Diencephalon (tissue), 1 donor: ENCODE measurements at places on chromosomes 2 and 18. TPM values are rescaled to one million over a fixed set of nuclear protein-coding genes. Genes with fewer than 3 reads are reported as not detected.

SERPINB12 gene
- total RNA-seq: not detected

HOXD10 gene
- not detected for total RNA-seq

RNU2-63P gene
- total RNA-seq: not detected

CCDC74A gene
- total RNA-seq: 10.4 TPM

GDF7 gene
- total RNA-seq: 0.23 TPM

ASAP2 gene
- 51.7 TPM for total RNA-seq

TMEM37 gene
- total RNA-seq: 0.92 TPM

MATN3 gene
- total RNA-seq: 5.1 TPM

CRACDL gene
- total RNA-seq: 3.7 TPM

ZBTB14 gene
- total RNA-seq: 27.7 TPM

NXPH2 gene
- 19.4 TPM for total RNA-seq

CCDC102B gene
- total RNA-seq: 21.2 TPM
